ENCODE measurements at places on chromosomes 16 and 17.

- DNase-seq, result no peak
Measured at GRCh38 chr16:46783800-46784199, 35.7 kb upstream of the MYLK3 start.

- DNase-seq, result peak; percentile 71
Measured at GRCh38 chr17:73785958-73786743, 141.9 kb upstream of the SDK2 start.

GRCh38 chr17:73091770-73092522, 542 bp downstream of the SLC39A11 start:
- DNase-seq, result peak; percentile 52

GRCh38 chr17:40547079-40547784, 18.0 kb downstream of the CCR7 start:
- DNase-seq, result peak; percentile 82

DNA sequence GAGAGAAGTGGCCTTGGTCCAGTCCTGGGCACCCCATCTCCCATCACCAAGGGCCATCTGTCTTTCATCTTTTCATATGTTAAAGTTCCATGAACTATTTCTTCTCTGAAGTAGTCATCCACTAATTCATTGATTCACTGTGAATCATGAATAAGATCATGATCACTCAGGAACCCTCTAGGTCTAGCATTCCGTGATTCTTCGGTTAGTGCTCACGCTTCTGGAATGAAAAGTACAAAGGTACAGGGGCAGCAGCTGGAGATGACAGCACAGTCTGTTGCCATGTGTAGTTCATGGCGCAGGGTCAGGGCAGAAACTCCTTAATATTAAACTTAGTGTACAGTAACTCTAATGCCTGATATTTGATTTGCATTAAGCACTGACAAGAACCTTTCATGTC, 127.1 kb downstream of the CDH13 start:
- DNase-seq, result no peak

DNA sequence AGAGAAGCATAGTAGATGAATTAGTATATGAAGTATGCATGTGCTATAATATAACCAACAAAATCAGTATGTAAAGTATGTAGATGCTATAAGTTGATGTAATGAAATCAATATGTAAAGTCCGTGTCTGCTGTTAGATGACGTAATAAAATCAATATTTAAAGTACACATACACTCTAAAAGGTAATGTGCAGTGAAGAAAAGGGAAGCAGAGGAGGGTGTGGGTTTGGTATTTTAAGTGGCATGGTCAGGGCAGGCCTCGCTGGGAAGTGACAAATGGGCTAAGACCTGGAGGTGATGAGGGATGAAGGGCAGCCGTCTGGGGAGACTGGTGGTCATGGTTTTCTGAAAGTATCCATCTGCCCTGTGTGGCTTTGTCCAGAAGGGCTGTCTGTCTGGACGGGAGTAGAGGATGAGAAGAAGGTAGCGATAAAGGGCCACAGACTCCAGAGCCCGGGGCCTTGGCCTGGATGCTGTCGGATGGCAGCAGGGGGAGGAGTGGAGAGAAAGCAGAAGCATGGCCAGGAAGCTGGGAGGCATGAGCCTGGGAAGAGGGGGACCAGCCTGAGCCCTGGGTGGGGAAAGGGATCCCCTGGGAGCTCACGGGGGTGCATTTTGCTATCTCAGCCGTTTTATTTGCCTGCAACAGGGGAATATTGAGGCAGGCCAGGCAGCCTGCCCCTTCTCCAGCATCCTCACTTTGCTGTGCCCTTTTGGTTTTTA, 121.6 kb downstream of the NTN1 start:
- DNase-seq, result no peak

- no peak for DNase-seq
Measured at GRCh38 chr17:47208744-47209488, at the start of gene MYL4. Gene MYL4, plus strand, starts transcription at chr17:47209348. Its CDS starts 75 bp downstream, at chr17:47209423.

DNA sequence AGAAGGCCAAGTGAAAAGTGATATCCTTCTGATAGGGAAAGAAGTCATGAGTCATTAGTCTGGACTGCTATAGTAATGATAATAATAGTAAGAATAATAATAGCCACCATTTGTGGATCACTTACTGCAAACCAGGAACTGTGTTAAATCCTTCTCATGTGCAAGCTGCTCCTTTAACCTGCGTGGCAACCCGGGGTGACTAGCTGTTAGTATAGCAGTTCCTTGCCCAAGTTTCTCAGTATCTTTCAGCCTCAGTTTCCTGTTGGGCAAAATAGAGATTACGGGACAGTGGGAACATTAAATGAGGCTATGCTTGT, 129.5 kb downstream of the CDH13 start:
- no peak for DNase-seq

DNA sequence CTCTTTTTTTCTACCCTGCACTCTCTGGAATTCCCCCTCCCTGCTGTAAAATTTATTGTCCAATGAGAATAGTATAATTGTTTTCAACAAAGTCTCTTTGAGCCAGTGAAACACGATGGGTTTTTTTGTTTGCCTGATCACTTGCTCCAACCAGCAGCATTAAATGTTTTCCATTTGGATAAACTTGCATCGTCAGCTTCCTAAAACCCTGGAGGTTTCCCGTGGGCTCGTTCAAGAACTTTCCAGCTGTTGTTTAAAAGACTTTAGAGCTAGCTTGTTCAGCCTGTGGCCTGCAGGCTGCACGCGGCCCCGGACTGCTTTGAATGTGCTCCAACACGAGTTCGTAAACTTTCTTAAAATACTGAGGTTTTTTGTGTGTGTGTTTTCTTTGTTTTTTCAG, 14.9 kb downstream of the NAGPA start:
- DNase-seq, result no peak

- DNase-seq, result no peak
Measured at GRCh38 chr17:60160829-60161501, 11.2 kb downstream of the CA4 start.

DNA sequence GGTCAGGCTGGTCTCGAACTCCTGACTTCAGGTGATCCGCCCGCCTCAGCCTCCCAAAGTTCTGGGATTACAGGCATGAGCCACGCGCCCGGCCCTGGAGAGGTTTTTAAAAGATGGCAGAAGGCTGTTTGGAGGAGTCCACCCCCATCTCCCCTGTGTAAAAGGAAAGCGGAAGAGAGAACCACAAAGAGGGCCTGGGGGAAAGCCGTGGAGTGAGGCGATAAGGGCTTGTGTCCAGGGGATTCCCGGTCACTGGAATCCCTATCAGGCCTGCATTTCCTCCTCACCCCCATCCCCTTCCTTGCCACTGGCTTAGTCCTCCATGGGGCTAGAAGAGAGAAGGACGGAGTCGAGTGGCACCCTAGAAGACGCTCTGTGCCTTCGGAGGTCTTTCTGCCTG, at the start of gene GP1BA:
Gene GP1BA, plus strand, starts transcription at position 315 of the 400 bp plus-strand sequence. CDS start 328 bp downstream, outside the sequence.
- no peak for DNase-seq

DNA sequence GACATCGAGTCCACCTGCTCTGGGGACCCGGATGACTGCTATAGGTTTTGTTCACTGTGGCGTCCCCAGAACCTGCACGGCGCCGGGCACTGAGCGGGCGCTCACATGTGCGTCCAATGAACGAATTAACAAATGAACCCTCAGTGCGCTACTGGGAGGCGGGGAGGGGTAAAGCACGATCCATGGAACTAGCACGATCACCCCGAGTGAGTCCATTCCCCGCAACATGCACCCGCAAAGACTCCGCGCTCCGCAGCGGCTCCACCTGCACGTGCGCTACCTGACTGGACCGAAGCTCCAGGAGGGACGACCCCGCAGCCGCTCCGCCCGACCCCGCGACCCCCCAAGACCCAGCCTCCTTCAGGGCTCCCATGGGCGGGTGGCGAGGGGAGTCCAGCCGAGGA, 491 bp downstream of the TRAP1 start:
- peak; percentile 48 for DNase-seq

- DNase-seq, result no peak
Measured at GRCh38 chr17:42697108-42697811, 14.9 kb downstream of the CNTNAP1 start.

DNA sequence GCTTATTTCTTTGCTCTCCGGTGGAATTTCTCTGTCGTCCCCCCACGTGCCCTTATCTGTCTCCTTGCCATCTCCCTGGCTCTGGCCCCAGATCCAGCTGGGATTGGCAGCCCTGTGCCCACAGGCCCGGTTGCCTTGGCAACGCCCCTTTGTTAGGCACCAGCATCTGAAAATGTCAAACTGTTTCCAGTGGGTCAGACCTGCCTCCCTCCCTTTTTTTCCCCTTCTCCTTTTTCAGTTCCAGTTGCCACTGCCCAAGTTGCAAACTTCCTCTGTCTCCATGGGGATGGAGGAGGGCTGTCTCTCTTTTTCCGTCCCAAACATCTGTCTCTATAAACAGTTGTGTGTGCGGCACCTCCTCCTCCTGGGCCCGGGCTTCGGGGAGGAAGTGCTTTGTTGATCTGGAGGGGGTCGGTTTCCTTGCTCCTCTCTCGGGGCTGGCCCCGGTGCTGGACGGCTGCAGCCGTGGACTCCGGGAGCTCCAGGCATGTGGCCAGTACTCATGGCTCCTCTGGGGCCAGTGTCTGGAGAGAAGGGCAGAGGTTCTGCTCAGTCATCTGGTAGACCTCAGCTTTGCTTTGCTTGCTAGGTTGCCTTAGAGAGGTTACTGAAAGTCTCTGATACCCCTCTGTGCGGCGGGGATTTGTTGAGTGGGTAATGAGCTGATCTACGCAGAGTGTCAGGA, 35.3 kb downstream of the SOCS3 start:
- no peak for DNase-seq

DNA sequence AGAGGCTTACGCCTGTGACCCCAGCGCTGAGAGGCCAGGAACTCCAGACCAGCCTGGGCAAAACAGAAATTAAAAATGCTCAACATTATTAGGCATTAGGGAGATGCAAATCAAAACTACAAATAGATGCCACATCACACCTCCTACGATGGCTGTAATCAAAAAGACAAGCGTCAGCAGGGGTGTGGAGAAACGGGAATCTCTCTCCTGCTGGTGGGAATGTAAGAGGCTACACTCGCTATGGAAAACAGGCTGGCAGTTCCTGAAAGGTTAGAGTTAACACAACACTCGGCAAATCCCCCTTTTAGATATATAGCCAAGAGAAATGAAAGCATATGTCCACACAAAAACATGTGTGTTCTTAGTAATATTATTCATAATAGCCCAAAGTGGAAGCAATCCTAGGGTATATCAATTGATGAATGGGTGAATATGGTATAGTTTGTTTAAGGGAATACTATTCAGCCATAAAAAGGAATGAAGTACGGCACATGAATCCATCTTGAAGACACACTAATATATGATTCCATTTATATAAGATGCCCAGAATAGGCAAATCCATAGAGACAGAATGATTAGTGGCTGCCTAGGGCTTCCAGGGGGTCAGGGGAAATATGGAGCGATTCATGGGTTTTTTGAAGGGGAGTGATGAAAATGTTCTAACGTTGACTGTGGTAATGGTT, 1.8 kb upstream of the NPRL3 start:
- no peak for DNase-seq

Data from RWPE1 (cell line).